ENCODE measurements at places on chromosomes 7 and 10. TPM values are rescaled to one million over a fixed set of nuclear protein-coding genes. Genes with fewer than 3 reads are reported as not detected.

ZNF239 gene
- total RNA-seq, result 1.3 TPM

PKD2L1 gene
- total RNA-seq, result not detected

CYP3A4 gene
- 0.05 TPM for total RNA-seq

GIMAP7 gene
- not detected for total RNA-seq

PNLIPRP1 gene
- total RNA-seq, result not detected

DNA sequence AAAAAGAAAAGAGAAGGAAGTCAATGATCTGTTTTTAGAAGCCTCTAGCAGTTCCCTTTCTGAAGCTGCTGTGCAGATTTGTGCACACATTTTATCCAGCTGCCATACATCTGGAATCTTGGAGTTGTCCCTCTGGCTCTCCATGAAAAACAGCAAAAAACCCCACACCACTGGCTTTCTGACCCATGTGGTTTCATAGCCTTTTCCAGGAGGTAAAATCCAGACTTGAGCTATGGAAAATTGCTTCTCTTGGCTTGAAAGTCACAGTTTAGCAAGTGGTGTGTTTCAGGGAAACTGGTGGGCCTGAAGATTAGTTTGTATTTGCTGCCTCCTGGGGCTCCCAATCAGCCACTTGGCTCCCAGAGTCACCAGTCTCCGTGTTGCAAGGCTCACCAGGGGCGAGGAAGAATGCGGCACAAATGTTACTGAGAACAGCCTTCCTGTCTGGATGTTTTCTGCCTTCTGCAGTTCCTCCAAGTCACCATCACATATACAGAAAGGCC, 50.1 kb upstream of the ADRB1 start:
- DNase-seq, result no peak

DNA sequence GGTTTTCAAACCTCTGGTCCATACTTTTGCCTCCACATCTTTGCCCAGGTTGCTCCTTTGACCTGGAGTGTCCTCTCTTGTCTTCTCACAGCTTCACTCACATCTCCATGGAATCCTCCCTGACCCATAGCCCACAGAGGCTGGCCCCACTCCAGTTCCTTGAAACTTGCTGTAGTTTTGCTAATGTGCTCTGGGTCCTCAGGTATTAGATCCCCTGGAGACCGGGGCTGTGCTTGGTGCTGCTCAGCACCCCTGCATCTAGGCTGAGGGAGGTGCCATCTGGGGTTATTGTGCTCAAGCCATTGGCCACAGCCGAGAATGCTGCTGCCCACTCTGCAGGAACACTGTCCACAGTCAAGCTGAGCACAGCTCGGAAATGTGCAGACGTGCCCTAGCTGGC, 16.5 kb downstream of the KNDC1 start:
- DNase-seq, result no peak

DNA sequence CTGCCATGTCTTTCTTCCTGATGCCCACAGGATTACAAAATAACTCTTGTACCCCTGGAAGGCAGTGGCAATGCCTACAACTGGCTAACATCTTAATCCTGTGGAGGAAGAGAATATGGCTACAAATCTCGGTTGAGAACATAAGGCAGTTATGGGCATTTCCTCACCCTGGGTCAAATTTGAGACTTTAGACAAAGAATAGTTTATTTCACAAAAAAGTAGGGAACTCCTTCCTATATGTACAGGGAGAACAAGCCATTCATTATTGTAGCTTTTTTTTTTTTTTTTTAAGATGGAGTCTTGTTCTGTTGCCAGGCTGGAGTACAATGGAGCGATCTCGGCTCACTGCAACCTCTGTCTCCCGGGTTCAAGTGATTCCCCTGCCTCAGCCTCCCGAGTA, 2.6 kb downstream of the ALDH18A1 start:
- no peak for DNase-seq

DNA sequence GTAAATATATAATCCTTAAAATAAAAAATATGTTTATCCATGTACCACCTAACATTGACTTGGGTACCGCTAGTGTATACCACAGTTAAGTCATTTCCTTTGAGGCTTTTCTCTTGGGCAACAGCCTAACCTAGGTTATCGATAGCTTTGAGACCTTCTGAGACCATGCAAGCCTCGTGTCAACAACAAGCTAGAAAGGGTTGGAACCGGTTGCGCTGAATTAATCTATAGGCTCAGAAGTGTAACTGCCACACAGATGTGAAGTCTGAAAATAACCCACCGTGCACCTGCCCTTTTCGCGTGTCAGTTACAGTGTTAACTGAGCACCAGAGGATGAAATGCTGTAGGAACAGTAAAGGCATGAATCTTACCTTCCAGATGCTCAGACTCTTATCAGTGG, 59.8 kb downstream of the ARID5B start:
- DNase-seq, result no peak

All from M059J (cell line).